Iris pigment epithelial cell (primary cell): ENCODE measurements at places on chromosomes 6 and 20.

- DNase-seq, result peak; percentile 65
Observed at GRCh38 chr20:33372993-33373441, 28.3 kb downstream of the CDK5RAP1 start.

DNA sequence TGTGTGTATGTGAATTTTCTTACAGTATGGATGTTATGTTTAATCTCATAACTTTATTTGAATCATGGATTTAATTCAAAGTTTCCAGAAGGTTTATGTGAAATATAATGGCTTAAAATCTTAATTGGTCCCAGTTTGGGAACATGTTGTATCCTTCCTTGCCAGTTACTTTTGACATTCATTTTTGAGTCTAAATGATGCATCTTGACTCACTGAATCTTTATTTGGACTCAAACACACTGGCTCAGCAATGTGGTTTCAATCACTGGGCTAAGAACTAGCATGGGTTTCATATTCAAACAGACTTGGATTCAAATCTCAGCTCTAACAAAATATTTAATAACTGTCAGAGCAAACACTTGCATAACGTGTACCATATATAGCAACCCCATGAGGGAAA lies 25.9 kb upstream of the TFAP2B start:
- no peak for DNase-seq

DNA sequence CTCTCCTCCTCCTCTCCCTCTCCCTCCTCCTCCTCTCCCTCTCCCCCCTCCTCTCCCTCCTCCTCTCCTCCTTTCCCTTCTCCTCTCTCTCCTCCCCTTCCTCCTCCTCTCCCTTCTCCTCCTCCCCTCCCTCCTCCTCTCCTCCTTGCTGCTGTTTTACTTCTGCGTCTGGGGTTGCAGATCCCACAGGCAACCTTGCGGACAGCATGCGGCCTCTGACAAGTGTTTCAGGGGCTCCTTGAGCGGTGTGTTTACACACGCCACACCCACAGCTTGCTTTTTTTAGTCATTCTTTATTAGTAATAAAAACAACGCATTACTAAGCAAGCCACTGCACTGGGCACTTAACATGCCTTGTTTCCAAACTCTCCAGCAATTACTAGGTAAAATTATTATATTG lies 81.9 kb downstream of the TFAP2C start:
- DNase-seq, result peak; percentile 34

GRCh38 chr20:50561379-50562078 lies 51.3 kb downstream of the PTPN1 start:
- peak; percentile 97 for DNase-seq

DNA sequence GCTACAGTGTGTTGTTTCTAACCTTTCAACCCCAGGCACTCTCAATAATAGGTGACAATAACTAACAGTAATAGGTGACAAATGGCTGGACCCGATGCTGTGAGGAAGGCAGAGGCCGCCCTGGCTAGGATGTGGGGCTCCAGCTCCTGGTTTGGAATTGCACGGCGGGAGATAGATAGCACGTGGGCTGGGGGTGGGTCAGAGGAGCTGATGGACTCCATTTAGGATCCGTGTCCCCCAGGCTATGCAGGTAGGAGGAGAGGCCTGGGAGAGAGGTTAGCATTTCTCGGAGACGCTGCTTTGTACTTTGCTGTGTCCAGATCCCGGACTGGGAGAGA lies 61.4 kb downstream of the EZR start:
- DNase-seq, result no peak

DNA sequence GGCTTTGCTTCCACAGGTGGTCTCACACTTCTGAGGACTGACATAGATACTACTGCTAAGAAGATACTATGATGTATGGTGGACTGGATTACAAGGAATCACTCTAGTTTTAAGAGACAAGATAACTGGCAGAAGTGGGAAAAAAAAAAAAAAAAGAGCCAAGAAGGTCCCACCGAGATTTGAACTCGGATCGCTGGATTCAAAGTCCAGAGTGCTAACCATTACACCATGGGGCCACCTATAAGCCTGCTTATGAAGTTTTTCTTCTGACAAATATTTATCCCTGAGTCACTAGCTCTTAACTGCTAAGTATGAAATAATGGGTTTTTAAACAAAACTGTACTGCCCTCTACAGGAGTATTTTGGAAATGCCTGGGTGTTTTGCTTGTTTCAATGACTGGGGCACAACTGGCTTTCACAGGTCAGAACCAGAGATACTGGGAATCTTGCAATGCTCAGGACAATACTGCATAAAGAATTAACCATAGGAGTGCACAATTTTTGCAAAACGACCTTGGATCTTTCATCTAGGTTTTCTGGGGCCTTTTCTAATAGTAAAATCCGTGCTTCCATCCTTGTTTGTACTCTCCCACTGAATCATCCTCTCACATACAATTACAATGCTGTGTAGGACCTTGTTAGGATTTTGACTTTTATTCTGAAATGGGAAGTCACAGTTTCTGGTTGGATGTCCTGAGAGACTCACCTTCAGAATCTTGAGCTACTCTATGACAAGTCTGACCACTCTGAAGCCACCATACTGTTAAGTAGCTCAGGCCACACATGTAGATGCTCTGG lies 116.3 kb downstream of the OR2B2 start:
- DNase-seq, result peak; percentile 81

GRCh38 chr6:37882724-37883413 lies 63.3 kb downstream of the ZFAND3 start:
- peak; percentile 91 for DNase-seq

DNA sequence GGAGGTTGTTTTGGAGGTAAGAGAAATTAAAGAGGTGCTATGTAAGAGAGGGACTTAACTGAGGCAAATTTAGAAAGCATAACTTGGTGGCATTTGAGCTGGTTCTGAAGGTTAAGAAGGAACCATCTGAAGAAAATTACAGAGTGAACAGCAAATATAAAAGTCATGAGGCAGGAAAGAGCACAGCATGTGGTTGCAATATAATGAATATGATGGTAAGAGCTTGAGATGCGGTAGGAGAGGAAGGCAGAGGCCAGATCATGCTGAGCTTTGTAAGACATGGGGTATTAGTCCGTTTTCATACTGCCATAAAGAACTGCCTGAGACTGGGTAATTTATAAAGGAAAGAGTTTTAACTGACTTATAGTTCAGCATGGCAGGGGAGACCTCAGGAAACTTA lies 279.1 kb downstream of the UTRN start:
- no peak for DNase-seq

DNA sequence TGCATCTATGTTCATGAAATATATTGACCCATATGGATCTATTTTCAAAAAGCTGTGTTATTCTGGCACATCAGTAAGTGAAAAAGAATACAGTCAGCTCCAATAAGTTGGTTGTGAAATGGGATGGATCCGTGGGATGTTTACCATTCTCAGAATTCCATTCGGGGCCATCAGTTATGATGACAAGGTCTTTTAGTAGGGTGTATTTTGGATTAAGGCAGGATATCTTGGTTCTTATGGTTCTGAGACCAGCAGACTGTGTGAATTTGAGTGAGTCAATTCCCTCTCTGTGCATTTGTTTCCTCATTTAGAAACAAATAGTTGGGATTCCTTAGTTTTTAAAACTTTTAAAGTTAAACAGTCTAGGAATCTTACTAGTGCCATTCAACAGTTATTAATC lies 287.4 kb downstream of the CD109 start:
- DNase-seq, result peak; percentile 65

GRCh38 chr6:10266061-10266460 lies 148.8 kb downstream of the TFAP2A start:
- no peak for DNase-seq

GRCh38 chr6:132567566-132567965 lies 2.6 kb upstream of the TAAR6 start:
- DNase-seq, result no peak

- peak; percentile 63 for DNase-seq
Observed at GRCh38 chr6:52361945-52362442, at the start of gene PAQR8. TSS of gene PAQR8 (plus strand) at chr6:52362151. CDS start at chr6:52403214, 41,063 bp downstream.

DNA sequence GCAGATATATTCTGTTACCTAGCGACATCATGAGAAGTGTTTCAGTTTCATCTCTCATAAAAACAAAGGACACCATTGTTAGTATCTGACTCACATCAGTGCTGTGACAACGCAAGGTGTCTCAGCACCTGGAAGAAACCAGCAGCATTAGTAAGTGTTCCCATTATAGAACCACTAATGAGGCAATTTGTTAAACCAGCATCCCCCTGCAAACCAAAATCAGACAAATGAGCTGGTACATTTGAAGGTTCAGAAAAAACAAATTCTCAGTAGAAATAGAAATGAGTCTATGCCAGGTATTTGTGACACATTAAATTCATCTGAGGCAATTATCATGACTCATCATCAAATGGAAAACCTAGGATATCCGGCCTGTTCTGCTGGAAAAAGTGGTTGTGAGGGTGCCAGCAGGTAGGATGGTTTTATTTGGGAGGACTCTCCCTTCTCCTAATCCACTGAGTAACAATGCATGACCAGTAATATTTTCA lies 151.7 kb downstream of the TMEM200A start:
- no peak for DNase-seq

- no peak for DNase-seq
Observed at GRCh38 chr20:44419131-44419844, 56.4 kb upstream of the TTPAL start.

GRCh38 chr6:148109732-148110131 lies 232.9 kb upstream of the SASH1 start:
- no peak for DNase-seq

DNA sequence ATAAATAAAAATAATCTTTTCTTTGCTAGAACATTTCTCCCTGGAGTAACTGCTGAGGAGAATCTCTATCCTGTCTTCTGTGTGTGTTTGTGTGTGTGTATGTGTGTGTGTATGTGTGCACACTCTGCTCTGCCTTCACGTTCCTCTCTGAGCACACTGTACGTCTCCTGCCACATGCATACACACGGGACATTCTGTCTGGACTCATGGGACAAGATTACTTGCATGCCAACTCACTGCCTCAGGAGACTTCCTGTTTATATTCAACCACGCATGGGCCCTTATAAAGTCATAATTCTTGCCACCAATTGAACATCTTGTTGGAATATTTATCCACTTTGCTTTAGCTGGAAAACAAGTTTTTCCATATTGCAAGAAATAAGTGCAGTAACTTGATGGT lies 930.6 kb downstream of the KIF16B start:
- peak; percentile 38 for DNase-seq

DNA sequence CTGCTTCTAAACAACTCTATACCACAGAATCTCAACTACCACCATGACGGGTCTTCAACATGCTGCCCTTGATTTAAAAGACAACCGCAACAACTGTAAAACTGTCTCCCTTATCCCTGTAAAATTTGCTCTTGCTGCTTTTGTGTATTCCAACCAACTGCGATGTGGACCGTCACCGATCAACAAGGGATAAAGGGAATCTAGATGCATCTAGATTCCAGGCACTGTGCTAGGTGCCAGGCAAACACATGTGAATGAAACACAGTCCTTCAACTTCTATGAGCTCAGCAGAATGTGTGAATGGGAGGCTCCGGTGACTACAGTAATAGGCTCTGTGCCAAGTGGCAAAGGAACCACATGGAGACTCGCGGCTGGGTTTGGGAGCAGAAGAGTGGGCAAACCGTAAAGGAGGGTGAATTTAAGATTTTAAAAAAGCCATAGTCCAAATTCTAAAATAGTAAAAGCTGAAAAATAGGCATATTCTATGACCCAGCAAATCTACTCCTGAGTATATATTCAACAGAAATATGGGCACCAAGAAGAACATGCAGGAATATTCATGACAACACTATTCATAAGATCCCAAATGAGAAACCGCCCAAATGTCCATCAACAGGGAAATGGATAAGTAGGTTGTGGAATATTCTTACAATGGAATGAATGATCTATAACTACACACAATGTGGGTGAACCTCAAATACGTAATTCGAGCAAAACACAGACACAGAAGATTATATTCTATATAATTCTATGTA lies 3.7 kb upstream of the PRND start:
- DNase-seq, result no peak

- peak; percentile 65 for DNase-seq
Observed at GRCh38 chr20:38631155-38632022, 29.8 kb downstream of the ARHGAP40 start.

DNA sequence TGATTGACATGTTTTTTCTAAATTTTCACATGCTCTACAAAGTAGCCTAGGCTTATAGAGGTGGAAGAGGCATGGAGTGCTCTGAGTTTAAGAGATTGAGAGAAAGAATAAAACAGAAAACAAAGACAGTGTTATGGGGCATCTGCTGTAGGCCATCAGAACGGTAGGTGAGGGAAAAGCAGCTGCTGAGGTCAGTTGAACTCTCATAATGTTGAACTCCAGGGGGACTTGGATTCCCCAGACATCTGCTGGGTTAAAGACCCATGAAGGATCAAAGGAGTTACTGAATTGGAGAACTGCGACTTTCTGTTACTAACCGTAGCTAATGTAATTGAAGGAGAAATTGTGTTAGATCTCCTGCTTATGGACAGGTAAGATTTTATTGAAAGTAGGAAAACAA lies 333.9 kb downstream of the TFAP2B start:
- DNase-seq, result no peak

- peak; percentile 61 for DNase-seq
Observed at GRCh38 chr6:116969211-116969863, 92.3 kb downstream of the RFX6 start.

DNA sequence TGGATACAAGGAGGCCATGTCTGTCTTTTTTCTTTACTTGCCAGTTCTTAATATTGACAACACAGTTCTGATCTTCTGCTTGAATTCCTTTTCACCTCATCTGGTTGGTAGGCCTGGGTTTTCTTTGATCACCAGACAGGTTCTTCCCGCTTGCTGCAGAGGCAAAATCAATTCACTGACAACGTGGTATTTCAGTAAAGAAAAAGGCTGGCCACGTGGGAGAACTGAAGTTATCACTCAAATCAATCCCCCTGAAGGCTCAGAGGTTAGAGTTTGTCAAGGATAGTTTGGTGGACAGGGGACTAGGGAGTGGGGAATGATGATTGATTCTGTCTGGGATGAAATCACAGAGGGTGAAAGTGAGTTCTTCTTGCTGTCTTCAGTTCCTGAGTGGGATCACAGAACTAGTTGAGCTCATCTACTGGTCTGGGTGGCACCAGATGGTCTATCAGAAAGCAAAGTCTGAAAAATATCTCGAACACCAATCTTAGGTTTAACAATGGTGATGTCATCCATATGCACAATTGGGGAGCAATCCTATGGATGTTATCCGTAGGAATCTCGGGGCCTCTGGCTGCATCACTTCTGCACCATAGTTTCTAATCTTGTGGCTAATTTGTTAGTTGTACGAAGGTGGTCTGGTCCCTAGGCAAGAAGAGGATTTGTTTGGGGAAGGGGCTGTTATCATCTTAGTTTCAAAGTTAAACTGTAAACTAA lies 37.3 kb upstream of the OLIG3 start:
- DNase-seq, result no peak

DNA sequence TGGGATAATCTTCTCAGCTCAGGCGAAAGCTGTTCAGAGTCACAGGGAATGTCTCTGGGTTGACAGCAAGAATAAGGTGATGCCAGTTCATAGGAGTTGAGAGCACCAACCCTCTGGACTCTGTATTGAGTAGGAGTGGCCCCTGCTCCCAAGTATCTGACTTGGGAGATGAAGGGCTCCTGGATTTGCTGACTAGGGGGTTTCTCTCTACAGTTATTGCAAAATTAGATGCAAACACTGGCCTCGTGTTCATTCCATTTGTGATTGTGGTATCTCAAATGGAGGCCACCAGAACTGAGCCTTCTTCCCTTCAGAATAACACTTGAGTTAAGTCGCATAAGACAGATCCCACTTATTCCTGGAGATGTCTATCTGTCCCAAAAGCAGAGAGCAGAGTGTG lies 135.7 kb downstream of the PDE7B start:
- no peak for DNase-seq

GRCh38 chr6:44068607-44069296 lies 58.5 kb downstream of the MRPL14 start:
- no peak for DNase-seq

- peak; percentile 4 for DNase-seq
Observed at GRCh38 chr6:92589996-92590395, 829.4 kb downstream of the EPHA7 start.
